ENCODE measurements at places on chromosomes 5 and 9.

- no peak for DNase-seq
Measured at GRCh38 chr9:17387565-17387964, 191.3 kb upstream of the SH3GL2 start.

- DNase-seq = no peak
Measured at GRCh38 chr9:20382460-20383071, 239.7 kb downstream of the MLLT3 start.

GRCh38 chr9:33109097-33109496, 32.6 kb upstream of the SMU1 start:
- no peak for DNase-seq

DNA sequence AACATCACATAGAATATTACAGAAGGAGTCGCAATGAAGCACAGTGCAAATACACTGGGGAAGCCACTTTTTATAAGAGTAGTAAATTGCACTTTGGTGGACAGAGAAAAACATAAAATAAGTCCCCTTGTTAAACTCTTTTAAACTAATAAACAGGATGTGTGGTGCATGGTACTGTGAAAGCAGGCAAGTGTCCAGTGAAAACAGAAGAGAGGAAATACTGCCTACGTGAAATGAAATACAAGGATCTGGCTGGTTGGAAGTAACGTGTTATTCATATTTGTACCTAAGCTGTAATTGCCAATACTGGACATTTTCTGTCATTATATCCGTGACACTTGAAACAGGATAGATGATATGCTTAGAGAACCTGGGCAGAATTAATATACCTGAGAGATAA, 191.9 kb upstream of the SLC27A6 start:
- DNase-seq = no peak

DNA sequence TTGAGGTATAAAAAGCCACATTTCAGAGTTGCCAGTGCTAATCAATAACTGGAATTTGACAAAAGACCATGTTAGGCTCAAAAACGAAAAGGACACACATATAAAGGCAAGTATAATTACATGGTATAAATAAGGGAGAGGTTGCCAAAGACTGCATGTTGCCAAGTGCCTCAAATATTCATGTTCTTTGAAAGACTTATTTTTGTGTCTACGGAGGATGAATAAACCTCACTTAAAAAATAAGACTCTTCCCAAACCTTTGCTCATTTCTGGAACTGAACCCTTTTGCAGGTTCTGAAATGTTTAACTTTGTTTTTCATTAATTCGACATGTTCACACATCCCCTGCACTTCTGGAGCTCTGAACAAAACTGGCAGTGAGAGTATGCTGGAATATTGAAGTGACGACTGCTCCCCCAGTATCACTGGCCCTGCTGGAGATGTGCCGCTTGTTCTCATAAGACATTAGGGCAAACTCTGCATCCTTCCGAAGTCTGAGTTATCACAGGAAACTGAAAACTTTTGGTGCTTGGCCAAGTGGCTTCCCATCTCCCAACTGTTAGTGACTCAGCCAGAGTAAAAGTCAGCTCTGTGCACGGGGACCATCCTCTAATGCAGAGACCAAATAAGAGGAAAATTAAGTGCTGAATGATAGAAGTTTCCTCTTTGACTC, 336.8 kb downstream of the GLIS3 start:
- no peak for DNase-seq

DNA sequence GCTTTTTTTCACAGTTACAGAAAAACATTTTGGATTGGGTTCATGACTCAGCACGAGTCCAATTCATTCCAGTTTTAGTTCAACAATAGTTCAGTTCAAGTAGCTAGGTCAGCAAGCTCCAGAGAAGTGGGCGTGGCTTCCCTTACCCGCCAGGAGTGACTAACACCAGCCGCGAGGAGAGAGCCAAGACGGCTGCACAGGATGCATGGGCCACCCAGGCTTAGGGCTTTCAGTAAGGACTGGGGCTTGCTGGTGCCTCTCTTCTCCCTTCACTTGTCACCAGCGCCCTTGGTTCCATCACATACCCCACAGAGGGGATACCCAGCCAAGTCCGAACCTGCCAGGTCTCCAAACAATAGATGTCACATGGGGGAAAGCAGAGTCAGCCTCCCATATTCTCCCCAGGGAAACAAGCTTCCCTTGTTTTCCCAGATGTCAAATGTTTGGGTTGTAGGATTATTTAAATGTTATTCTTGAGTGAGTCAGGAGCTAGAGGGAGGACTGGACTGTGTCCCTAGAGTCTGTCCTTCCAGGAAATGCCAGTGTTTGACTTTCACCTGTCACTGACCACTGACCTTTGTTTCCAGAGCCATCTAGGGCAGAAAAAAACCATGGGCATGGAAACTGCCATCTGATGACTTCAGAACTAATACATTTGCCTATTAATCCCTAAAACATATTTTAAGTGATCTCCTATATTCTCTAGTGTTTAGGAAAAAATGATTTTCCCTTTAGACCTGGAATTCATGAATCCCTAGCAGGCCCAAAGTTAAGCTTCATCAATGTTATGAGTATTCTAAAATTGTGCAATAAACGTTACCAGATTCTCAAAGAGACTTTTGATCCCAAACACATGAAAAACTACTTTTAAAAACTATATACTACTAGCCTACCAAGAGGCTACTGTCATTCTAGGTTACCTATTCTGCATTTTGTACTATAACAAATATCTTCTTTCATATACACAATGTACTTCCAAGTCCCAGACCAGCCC, 51.9 kb downstream of the NIPAL4 start:
- DNase-seq = no peak

GRCh38 chr9:98427491-98427890, 172.0 kb upstream of the TBC1D2 start:
- no peak for DNase-seq

GRCh38 chr5:67515020-67515689, 318.6 kb upstream of the CD180 start:
- DNase-seq = no peak

GRCh38 chr5:178120607-178121357, 7.5 kb downstream of the N4BP3 start:
- DNase-seq = peak; percentile 77

GRCh38 chr9:70100362-70100761, 56.7 kb downstream of the MAMDC2 start:
- no peak for DNase-seq

GRCh38 chr9:91421971-91422757, 1.5 kb downstream of the NFIL3 start:
- DNase-seq = no peak

DNA sequence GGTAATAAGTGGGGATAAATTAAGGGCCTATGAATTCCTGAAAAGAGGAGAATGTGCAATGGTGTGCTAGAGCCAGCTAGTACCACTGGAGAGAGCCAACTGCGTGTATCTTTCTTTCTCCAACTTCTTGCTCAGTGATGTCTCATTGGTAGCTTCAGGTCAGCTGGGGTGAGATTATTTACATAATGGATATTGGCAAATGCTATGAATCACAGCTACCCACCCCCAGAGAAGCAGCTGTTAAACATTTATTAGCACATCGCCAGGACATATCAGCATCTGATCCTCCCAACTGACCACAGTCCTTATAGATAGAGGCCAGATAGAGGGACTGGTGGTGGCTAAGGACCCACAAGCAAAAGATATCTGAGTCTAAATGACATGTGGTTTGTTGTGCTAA, 421.3 kb downstream of the ACTL7B start:
- no peak for DNase-seq

Data from activated T-cell treated with anti-CD3 and anti-CD28 coated beads for 1 hour (primary cell).